ENCODE measurements at places on chromosomes 1 and 21. TPM values are rescaled to one million over a fixed set of nuclear protein-coding genes. Genes with fewer than 3 reads are reported as not detected.

DNA sequence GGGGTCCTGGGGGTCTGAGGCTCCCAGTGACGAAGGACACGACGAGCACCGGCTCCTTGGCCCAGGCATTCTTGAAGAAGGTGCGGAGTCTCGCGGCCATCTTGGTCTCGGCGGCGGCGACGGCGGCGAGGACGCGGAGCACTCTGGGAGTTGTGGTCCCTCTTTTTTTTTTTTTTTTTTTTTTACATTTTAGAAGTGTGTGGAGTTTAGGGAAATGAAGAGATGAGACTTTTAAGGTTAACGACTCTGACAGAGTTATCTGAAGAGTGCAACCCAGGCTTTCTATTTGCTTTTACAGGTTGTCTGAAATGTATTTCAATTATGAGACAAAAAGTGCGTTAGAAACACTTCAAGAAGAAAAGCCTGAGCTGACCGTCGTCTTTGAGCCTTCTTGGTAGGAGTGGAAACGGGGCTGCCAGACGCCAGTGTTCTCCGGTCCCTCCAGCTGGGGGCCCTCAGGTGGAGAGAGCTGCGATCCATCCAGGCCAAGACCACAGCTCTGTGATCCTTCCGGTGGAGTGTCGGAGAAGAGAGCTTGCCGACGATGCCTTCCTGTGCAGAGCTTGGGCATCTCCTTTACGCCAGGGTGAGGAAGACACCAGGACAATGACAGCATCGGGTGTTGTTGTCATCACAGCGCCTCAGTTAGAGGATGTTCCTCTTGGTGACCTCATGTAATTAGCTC is 9.7 kb downstream of the OR2B11 start:
- peak; percentile 31 for DNase-seq

DNA sequence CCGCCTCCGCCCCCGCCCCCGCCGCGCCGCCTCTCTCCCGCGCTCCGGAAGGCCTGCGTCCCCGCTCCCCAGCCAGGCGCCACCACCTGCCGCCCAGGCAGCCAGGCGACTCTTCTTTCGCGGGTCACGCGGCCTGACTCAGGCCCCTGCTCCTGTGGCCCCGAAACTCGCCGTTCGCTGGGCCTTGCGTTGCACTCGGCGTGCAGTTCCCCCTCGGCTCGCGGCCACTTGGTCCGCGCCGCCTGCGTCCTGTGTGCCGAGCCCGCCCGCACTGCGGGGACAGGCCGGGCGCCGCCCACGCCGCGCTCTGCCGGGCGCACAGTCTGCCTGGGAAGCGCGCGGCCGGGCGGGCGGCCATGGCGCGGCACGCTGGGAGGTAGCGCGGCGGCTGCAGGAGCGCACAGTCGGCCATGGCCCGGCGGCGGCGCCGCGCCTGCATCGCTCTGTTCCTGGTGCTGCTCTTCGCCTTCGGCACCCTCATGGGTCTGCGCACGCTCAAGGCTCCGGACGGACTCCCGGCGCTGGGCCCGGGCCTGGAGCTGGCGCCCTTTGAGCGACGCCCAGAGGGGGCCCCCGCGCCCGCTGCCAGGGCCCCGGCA is at the start of gene MANEAL:
Gene MANEAL (plus strand): TSS at position 75 of the 599 bp plus-strand sequence. CDS start 336 bp downstream, at position 411.
- no peak for DNase-seq

DNA sequence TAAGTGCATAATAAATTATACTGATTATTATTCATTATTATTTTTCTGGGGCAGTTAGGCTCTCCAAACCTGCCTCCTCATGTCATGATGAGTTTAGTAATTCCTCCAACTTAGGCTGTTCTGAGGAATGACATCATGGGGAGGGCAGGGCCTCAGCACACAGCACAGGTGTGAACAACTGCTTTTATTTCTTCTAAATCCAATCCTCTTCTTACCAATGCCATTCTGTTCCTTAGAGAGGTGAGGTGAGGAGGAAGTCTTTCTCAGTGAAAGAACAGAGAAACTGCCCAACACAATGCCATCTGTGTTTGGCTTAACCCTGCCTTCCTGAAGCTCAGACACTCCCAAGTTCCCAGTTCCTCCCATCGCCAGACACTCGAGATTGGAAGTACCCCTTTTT is 45.4 kb upstream of the WASF2 start:
- DNase-seq, result no peak

GRCh38 chr1:247324204-247324787 is 7.4 kb downstream of the ZNF496 start:
- no peak for DNase-seq

- no peak for DNase-seq
These were observed 2.0 kb downstream of the KRTAP10-6 start for GRCh38 chr21:44590311-44590721.

DNA sequence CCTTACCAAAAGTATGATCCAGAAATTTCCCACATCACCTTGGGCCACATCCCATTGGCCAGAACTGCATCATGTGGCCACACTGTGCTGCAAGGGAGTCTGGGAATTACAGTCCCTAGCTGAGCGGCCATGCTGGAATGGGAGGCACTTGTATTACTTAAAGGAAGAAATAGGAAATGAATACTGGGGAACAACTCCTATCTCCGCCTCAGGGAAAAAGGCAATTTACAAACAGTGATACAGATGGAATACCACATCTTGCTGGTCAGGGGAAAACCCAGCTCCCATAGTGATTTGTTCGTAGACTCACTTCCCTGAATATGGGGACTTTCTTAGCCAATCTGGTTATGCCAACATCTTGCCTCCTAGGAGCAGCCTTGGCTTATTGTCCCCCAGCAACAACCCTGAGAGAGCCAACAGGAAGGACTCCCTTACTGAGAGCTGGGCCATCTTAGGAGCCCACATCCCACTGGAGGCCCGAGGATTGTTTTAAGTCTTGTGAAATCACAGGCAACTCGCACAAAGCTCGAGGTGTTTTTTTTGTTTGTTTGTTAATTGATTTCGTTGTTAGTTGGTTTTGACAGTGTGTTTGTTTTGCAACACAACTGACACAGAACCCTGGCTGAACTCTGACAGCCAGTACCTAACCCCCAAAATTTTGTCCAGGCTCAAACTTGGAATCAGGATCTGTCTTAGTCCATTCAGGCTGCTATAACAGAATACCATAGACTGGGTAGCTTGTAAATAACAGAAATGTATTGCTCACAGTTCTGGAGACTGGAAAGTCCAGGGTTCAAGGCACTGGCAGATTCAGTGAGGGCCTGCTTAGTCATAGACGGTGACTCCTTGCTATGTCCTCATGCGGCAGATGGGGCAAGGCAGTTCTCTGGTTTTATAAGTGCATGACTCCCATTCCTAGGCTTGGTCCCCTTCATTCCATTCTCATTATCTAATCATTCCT is 14.9 kb downstream of the CDA start:
- DNase-seq, result no peak

PAPPA2 gene
- total RNA-seq, result 4.6 TPM

DNA sequence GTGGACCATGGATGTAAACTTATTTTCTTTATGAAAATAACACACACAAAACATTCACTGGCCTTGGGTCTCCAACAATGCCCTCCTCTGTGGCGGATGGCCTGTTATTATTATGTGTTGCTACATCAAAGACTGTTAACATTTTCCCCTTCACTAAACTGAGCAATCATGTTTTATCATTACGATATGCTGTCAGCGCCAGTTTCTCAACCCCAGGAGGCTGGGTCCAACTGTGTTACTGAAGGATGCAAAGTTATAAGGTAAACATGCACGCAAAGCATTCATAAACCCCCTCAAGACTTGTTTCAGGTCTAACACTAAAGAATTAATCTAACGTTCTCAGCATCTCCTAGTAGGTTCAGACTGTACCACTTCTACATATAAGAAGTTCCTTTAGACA is 6.0 kb upstream of the DUSP10 start:
- no peak for DNase-seq

DNA sequence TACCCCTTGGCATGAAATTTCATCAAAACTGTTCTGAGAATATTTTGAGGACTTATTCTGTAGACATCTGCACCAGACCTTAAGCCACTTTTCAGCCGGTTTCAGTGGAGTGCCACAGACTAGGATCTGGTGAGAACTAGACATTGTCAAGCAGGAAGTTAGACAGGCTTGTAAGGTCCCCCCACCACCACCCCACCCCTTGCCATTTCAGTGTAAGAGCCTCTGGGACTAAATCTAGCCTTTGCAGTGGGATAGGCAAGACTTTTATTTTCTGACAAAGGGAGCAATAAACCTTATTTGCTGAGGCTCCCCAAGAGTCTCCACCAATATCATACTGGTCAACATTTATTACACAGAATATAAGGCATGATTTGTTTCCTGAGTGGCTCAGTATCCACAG is 77.9 kb upstream of the EXO1 start:
- DNase-seq, result no peak
